Activated B cell treated with CpG ODN at 0.5 μM for 24 hours (primary cell): ENCODE measurements at places on chromosomes 7 and 10. TPM values are rescaled to one million over a fixed set of nuclear protein-coding genes. Genes with fewer than 3 reads are reported as not detected.

GRCh38 chr7:122561326-122561725 lies 137.6 kb downstream of the RNF133 start:
- H3K27ac ChIP-seq: no peak overlapping the region
- peaks cover 1% of the 10 kb centered on the region for H3K27me3 ChIP-seq
- H3K4me1 ChIP-seq: no peaks in the 10 kb centered on the region

DNA sequence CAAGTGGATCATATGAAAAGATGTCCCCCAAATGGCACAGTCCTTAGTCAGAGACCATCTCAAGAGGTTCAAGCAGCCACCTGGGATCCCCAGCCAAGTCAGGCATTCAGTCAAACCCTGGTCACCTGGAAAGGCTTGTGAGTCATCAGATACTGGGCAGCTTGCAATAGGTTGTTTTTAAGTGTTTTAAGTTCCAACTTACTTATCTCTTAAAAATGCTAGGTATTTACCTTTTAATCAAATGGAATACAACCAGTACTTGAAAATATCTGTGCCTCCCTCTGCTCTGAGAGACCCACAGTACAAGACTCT lies 262.2 kb downstream of the WDR11 start:
- no peaks in the 10 kb centered on the region for H3K36me3 ChIP-seq
- no peaks in the 10 kb centered on the region for H3K27me3 ChIP-seq
- no peak overlapping the region for H3K27ac ChIP-seq
- no peak overlapping the region for H3K4me3 ChIP-seq

DNA sequence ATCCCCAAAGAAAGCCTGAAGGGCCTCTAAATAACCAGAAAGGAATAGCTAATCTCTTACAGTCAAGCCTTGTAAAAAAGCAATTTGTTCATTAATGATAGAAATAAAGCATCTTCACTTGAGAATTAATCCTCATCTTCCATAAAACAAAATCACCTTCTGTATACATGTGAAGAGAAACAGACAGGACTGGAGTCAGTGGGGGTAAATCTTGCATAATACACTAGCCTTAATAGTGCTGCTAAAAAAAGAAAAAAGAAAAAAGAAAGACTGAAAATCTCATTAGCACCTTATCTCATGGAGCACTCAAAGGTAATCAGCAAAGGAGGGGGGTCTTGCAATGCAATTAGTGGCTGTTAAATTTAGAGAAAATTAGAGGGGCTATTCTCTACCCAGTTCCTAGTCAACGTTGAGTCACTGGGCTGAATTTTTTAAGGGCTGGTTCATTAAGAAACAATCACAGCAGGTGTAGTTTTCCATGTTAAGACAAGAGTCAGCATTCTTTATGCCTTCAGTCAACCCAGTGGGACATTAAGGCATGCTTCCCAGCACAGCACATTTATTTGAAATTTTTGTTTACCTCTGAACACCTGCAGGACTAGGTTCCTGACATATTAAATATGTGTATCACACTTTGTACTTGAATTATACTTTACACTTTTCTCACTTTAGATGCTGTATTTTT lies 1455.7 kb upstream of the CELF2 start:
- H3K36me3 ChIP-seq: no peaks in the 10 kb centered on the region
- H3K4me3 ChIP-seq: no peak overlapping the region
- no peaks in the 10 kb centered on the region for H3K4me1 ChIP-seq
- H3K27ac ChIP-seq: no peak overlapping the region
- DNase-seq: no peak
- H3K27me3 ChIP-seq: no peaks in the 10 kb centered on the region

GRCh38 chr7:141039376-141039775 lies 24.6 kb upstream of the MRPS33 start:
- H3K27me3 ChIP-seq: peaks cover 17% of the 10 kb centered on the region
- H3K27ac ChIP-seq: no peak overlapping the region
- H3K4me1 ChIP-seq: no peaks in the 10 kb centered on the region
- no peak for DNase-seq
- H3K4me3 ChIP-seq: no peak overlapping the region
- H3K36me3 ChIP-seq: no peaks in the 10 kb centered on the region

GRCh38 chr10:19819419-19820033 lies 3.3 kb downstream of the PLXDC2 start:
- no peak overlapping the region for H3K27ac ChIP-seq
- no peak overlapping the region for H3K4me3 ChIP-seq
- H3K36me3 ChIP-seq: no peaks in the 10 kb centered on the region
- no peak for DNase-seq
- peaks cover 23% of the 10 kb centered on the region for H3K27me3 ChIP-seq
- H3K4me1 ChIP-seq: peaks cover 20% of the 10 kb centered on the region

GRCh38 chr7:55075464-55076021 lies 56.7 kb downstream of the EGFR start:
- H3K36me3 ChIP-seq: no peaks in the 10 kb centered on the region
- no peak overlapping the region for H3K27ac ChIP-seq
- no peak for DNase-seq
- no peak overlapping the region for H3K4me3 ChIP-seq

Gene FAM25A
- not detected in 2 replicates for total RNA-seq

Gene SEC24C
- total RNA-seq: 78.5 and 89.8 TPM in 2 replicates

Gene ABI1
- total RNA-seq: 76.7 and 83.5 TPM in 2 replicates
